ENCODE measurements at places on chromosomes 7 and 10. TPM values are rescaled to one million over a fixed set of nuclear protein-coding genes. Genes with fewer than 3 reads are reported as not detected.

GRCh38 chr7:22759721-22760120 is 32.7 kb downstream of the IL6 start:
- DNase-seq, result no peak

PRF1 gene
- 4.1 TPM for total RNA-seq

DNA sequence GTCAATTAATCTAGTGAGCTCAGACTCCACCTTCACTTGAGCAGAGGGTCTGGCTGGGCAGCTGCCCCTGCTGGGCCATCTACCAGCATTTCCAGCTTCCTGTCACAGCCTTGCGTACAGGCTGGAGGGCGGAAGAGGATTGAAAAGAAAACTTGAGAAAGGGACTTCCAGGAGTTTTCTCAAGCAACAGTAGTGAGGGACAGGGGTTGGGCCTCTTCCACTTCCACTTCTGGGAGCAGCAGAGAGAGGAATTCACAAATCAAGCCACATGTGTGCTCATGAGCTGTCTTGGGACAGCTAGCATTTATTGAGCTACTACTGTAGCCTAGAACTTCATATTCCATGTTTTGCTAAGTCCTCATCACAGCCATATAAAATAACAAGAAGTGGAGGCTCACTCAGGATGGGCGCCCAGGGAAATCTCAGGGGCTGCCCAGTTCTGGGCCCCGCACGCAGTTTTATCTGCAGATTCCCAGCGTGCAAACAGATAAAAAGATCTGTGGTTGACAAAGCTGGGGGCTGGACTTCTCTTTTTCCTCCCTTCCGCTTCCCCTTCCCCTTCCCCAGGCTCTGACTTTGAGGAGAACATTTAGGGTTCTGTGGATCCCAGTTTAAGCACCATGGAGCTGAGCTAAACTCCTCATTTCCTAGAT is 135.8 kb downstream of the RGS10 start:
- no peak for DNase-seq

DNA sequence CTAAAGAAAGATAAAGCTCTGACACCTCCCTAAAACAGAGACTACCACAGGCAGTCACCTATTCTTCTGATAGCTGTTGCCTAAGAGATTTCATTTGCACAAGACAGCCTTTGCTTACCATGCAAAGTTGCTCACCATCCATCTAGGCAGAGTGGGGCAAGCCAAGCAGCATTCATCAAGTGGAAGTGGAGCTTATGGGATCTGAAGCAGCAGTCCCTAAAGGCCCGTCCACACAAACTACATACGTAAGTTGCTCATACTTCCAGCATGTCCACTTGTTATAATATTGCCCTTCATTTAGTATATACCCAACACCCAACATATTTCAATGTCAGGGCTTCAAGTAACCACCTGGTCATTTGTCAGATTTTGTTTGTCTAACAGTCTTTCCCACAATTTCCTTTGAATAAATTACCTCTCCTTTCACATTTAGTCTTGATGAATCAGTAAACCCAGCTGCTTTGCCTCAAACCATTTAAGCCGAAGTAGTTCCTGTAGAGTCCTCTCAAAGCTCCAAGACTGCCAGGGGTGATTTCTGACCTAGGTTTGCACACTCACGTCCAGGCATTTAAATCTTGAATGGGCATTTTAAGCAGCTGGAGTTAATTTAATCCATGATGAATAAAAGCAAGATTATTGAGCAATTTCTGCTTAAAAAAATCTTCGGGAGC is 67.9 kb downstream of the ATAD1 start:
- DNase-seq, result no peak

DNA sequence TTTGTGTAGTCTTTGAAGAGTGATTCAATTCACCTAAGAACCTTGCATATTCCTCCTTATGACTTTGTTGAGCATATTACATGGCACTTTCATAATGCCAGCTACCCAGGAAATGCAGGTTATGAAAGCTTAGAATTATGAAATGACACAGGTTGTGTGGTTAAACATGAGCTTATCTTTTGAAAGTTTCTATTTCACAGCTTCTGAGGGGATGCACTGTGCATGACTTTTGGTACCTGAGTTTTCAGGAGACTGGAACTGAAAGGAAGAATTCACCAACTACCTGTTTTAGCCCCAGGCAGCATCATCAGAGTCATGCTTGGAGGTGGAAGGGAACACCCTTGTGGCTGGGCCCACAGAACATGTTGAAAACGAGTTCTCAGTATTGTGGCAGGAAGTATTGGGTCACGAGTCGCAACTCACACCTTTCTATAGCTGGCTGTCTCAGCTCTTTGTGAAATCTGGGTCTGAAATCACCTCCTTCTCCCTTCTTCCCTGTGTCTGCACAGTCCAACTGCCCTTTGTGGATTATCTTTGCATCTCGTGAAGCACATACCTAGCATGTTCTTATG is 228.2 kb downstream of the PTEN start:
- DNase-seq, result no peak

GRCh38 chr7:12458520-12459131 is 55.0 kb upstream of the VWDE start:
- DNase-seq, result no peak

SYT15B gene
- total RNA-seq, result 4.9 TPM

DNA sequence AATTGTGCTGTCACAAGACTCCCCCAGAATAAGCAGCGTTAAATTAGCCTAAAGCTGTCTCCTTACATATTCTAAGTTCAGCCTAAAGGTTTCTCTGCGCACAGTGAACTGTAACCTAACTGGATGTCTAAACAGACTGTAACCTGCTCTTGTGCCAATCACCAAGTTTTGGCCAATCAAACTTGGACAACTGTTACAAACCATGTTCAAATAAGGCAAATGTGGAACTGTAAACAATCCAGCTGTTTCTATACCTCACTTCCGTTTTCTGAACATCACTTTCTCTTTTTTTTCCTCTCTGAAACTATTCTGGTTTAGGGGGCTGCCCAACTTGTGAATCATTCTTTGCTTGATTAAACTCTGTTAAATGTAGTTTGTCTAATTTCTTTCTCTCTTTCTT is 252.2 kb upstream of the HABP2 start:
- DNase-seq, result no peak

DNA sequence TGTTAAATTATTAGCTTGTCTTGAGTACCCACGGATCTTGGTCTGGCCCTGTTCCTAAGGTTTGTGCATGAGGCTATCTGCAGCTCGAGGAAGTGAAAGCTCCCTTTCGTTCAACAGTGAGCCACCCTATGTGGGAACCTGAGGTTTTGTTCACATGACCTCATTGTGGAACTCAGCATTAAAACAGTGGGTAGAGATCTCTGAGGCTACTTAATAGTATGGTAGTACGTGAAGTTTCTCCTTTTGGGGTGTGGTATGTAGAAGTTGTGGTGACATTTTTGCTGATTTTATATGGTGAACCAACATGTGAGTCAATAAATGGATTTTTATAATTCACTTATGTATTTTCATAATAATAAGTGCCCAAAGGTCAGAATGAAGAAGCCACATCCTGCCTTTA is 252.7 kb upstream of the FERD3L start:
- no peak for DNase-seq

GRCh38 chr10:114525368-114525949 is 121.2 kb upstream of the AFAP1L2 start:
- DNase-seq, result no peak

DNA sequence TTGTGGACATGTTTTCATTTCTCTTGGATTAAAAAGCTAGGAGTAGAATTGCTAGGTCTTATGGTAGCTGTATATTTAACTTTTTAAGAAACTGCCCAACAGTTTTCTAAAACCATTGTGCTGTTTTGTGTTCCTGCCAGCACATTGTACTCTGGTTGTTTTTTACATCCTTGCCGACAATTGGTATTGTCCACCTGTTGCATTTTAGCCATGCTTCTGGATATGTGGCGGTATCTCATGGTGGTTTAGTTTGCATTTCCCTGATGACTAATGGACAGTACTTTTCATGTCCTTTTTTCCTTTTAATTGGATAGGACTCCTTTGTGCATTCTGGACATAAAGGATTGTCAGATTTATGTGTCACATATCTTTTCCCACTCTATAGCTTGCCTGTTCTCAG is 45.5 kb downstream of the STK17A start:
- no peak for DNase-seq

- DNase-seq, result no peak
These were observed 358.7 kb downstream of the ELMO1 start for GRCh38 chr7:37089972-37090371.

DNA sequence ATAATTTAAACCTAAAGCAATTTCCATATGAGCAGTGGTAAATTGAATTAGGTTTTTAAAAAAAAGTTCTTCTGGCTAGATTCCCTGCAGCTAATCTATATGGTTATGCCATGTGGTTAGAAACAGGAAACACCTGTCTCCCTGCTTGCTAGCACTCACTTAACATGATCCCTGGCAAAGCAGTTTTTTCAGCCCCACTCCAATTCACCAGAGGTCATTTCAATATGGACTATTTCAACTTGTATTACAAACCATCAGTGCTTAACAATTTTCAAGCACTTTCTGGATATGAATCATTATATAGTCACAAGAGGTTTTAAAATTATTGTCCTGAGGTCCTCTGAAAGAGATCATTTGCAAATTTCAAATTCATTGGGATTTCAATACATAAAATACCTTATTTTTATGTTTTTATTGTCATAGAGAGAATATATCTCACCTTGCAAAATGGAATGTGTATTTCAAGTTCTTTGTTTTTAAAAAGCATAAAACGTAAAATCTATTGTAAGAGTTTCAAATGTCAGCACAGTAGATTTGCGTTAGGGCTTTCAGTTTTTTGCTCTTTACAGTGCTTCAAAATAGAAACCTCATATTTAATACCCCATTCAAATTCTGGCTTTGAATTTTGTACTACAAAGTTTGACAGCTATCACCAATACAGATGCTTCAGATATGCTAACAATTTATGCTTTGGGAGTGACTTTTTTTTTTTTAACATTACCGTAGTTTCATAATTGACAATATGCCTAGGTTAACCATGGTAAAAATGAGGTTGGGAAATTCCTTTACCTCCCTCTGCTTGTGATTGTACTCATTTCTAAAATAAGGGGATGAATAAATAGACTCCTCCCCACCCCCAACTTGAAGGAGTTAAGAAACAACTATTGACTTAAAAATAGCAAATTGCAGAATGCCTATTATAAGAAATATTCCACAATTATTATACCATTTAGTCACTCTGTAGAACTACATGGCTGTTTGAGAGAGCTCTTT is 117.5 kb upstream of the HGF start:
- DNase-seq, result no peak

GRCh38 chr7:28432105-28432504 is 19.8 kb downstream of the CREB5 start:
- no peak for DNase-seq

DNA sequence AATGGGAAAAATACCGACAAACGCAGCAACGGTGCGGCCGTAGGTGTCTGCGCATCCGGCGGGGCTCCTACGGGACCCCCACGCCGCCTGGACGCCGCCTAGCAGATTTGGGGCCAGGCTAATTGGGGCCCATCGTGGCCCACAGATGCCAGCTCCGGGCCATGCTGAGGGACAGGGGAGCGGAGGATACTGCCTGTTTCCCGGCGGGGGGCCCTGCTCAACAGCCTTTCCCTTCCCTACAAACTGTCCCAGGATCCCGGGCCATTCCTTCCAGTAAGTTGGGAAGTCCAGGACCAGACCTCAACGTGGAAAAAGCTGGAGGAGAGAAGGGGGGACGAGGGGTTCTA is 21.7 kb upstream of the GPER1 start:
- DNase-seq, result no peak

GRCh38 chr10:32846974-32847373 is 111.1 kb downstream of the ITGB1 start:
- DNase-seq, result no peak

GRCh38 chr7:84949067-84949466 is 237.8 kb downstream of the SEMA3D start:
- no peak for DNase-seq

DNA sequence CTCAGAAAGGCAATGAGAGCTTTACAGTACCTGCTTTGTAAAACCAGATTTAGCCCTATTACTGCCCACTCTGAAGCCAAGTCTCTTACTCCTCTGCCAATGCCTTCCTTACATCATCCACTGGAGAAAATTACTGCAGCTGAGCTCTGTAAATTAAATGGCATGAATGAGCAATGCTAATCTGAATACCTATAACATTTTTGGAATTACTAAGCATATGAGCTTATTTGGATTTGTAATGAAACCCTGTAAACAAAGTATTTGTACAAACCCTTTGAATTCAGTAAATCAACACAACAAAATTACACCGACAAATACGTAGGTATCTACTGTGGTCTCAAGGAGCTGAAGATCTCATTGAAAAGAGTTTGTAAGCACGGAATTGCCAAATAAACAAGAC is 12.1 kb upstream of the CCNY start:
- DNase-seq, result no peak

GRCh38 chr7:72446591-72447462 is 34.7 kb upstream of the CALN1 start:
- no peak for DNase-seq

GRCh38 chr7:82945480-82945879 is 217.2 kb downstream of the PCLO start:
- no peak for DNase-seq
